ENCODE measurements at places on chromosomes 1 and 21.

- no peak for DNase-seq
These were observed 141.3 kb upstream of the IGSF21 start for GRCh38 chr1:17966341-17966740.

- DNase-seq: no peak
These were observed 163.2 kb upstream of the COL6A1 start for GRCh38 chr21:45818276-45818903.

DNA sequence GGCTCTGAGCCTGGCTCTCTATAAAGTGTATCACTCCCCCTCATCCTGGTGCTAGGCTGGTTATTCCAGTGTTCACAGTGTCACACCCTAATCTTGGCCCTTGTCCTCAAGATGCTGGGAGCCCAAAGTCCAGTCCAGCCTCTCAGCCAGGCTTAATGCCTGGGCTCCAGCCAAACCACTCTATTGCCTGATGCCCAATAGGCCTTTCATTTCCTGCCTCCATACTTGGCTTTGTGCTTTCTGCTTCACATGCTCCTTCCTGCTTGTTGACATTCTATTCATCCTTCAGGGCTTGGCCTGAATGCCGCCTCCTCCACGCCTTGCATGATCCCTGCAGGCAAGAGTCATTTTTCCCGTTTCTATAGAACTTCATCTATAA is 1.7 kb downstream of the KLHDC8A start:
- no peak for DNase-seq

- no peak for DNase-seq
These were observed 32.8 kb downstream of the PTAFR start for GRCh38 chr1:28143496-28144202.

- DNase-seq: no peak
These were observed 356.1 kb downstream of the OMA1 start for GRCh38 chr1:58190267-58190988.

DNA sequence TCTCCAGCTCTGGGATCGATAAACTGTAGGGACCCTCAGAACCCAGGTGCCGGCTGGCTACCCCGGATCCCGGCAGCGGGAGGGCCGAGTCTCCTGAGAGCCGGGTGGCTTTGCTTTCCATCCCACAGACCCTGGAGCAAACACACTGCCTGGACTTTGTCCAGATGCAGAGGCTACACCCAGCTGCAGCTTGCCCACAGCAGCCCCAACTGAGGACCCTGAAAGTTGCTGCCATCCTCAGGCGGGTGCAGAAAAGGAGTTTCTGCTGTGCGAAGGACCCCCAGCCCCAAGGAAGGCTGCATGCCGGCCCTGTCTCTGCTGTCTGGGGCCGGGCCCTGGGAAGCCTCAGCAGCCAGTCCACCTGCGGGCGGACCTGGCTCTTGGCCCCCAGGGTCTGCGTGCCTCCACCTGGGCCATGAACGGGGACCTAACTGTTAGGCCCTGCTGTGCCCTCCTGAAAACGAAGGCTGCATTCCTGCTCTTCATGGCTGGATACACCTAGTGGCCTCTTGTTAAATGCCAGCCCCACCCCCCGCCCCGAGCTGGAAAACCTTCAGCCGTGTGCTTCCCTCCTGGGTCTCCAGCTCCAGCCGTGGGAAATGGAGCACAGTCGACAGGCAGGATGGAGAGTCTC is 97.5 kb upstream of the ARHGEF16 start:
- no peak for DNase-seq

DNA sequence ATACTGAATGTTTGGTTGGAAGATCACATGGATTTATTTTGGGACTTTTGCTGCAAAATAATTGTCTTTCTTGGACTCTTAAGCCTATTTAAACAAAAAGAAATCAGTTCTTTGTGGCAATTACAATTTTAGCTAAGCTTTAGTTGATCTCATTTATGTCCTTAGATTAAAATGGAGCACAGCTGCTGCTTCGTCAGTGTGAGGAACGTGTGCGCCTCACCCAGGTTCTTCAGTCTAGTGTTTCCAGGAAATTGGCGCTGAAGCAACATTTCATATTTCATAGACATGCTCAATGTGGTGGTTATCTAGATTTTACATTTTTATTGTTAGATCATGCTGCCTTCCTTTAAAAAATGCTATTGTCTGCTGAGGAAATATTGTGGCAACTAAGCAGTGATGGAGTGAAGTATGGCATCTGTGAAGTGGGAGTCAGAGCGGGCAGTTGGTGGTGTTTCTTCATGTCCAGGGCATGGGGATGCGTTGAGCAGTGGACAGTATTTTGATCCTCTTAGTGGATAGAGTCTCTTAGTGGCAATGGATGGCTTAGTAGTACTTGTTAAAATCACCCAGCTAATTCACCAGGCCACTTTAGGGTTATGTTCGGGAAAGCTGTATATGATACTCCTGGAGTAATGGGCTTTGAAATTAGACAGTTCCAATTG is 5.6 kb downstream of the DDI2 start:
- no peak for DNase-seq

- DNase-seq: peak; percentile 52
These were observed 3.6 kb downstream of the KIAA0040 start for GRCh38 chr1:175188936-175189335.

- DNase-seq: no peak
These were observed 18.9 kb downstream of the ADGRL2 start for GRCh38 chr1:81819613-81820012.

GRCh38 chr1:106676021-106676420 is 380.5 kb upstream of the PRMT6 start:
- DNase-seq: no peak

DNA sequence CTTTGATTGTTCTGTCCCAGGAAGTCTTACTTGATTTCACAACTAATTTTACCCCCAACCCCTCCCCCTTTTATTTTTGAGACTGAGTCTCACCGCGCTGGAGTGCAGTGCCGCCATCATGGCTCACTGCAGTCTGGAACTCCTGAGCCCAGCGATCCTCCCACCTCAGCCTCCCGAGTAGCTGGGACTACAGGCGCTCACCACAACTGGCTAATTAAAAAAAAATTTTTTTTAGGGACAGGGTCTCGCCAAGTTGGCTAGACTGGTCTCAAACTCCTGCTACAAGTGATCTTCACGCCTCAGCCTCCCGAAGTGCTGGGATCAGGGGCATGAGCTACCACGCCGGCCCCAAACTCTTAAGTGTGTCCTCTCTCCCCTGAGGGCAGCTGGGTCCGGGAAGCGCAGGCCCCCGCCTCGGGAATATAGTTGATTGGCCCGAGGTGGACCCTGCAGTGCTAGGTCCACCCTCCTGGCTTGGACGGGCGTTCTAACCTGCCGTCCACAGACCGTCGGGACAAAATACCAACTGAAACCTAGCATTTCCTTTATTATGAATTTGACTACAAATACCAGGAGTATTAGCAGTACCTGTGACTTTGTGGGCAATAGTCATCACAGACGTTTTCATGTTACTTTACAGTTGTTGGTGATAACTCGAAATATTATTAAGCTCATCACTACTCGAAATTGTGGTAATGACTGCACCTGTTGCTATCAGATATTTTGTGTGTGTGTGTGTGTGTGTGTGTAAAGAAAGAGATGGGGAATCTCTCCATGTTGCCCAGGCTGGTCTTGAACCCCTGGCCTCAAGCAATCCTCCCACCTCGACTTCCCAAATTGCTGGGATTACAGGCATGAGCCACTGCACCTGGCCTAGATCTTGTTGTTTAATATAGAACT is 642 bp upstream of the PARP1 start:
- peak; percentile 27 for DNase-seq

GRCh38 chr21:32990666-32991065 is 35.1 kb upstream of the OLIG2 start:
- no peak for DNase-seq

DNA sequence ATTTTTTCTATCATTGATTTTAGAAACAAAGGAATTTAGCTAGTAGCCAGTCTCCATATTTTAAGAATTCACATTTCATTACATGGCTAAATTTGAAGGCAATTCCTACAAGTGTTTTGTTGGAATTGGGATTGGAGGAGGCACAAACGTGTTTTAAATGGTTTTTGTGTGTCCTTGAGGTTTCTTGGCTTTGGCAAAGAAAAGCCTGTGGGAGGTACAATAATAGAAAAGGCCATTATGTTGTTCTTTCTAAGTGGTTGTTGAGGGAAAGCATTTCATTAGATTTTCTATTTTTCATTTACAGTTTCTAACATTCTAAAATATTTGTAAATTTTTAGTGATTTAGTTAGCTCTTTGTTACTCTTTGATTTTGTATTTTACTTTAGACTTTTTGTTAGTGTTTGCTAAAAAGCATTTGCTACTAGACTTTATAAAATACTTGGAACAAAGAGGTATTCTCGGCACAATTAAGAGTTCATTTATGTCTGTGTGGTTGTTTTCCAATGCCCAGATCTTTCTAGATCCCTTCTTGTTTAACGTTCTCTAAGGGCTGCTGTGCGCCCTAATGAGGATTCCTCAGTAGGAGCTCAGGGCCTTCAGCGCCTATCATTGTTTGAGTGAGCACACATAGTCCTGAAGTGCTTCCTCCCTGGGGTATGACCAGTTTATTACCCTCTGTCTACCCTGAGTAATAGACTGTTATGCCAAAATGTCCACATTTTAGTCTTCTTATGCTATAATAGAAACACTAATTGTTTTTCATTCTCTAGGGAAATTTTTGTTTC is 70.0 kb upstream of the KIAA1614 start:
- DNase-seq: no peak

- DNase-seq: no peak
These were observed 45.2 kb upstream of the PCP4 start for GRCh38 chr21:39822042-39822441.

DNA sequence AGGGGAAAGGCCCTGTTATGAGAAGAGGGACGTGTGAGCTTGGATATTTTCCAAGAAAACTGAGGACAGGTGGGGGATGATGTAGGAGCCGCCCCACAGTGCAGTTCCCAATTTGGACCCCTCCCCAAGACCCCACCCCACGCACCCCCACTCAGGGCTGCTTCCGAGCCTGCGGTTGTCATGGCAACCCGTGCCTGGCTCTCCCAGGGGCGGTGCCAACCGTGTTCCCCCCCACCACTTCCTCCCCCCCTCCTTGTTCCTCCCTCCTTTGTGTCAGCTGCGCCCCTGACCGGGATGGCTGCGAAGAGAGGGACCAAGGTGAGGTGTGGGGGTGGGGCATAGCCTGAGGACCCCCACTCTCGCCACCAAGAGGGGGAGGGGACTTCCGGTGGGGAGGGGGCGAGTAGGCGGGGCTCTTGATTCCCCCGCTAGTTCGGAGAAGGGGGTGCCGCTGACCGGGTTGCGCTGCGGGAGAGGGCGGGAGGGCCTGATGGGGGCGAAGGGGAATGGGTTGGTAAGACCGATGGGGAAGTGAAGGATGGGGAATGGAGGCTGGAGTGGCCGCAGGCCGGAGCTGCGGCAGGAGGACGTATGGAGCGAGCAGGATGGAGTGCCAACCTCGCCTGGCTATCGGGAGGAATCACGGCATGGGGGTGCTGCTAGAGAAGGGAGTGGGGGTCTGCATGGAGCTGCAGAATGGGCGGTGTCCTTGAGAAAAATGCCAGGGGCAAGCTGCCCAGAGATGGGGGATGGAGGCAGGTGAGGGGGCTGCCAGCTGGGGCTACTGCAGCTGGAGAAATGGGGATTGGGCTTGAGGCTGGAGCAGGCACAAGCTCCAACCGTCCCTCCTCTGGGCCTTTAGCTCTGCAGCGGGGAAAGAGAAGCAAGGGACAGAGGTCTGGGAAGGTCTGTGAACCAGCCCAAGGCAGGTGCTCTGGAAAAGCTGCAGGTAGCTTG is 953 bp downstream of the TRIM46 start:
- no peak for DNase-seq

- no peak for DNase-seq
These were observed 84.1 kb upstream of the PRDX6 start for GRCh38 chr1:173392895-173393658.

DNA sequence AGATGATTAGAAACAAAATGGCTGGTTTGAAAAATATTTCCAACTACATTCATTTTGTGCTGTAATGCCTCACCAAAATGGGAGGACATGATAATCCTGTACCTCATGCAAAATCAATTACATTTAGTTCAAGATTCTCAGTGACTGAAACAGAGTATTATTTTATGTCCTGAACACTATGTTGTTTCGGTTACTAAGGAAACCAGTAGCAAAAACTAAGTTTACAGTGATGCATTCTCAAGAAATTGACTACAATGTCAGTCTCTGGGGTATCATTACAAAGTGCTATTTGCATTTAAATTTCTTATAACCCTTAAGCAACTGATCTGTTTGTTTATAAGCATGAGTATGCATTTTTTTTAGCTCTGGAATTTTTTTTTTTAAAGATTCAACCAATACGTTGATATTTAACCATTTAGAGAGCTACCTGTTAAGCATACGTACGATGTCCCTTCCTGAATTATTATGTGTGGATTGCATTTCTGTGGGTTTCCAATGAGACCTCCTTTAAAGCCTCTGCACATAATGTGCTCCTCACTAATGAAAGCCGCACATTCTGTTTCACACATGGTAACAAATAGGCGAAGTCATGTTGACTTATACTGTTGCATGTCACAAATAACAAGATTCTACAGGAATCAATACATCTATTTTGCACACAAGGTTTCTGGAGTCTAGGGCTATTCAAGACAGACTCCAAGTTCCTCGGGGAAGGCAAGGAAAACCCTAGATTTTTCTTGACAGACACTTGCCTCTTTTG is 1035.7 kb downstream of the ADGRL2 start:
- DNase-seq: no peak

GRCh38 chr1:44497422-44498170 is 92.5 kb downstream of the RNF220 start:
- no peak for DNase-seq

DNA sequence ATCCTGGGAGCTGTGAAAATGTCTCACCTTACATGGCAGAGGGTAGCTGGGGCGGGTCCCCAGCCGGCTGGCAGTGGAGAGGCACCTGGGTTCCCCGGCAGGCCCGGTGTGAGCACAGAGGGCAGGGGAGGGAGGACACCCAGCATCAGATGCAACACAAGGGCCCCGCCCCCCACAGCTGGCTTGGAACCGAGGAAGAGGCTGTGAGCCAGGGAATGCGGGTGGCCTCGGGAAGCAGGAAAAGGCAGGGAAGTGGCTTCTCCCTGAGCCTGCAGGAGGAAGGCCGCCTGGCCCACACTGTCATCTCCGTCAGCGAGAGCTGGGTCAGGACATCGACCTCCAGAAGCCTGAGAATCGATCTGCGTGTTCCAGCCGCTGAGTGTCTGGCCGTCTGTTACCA is 87.3 kb downstream of the SIK1 start:
- DNase-seq: no peak

GRCh38 chr1:214566158-214567104 is 15.0 kb upstream of the PTPN14 start:
- no peak for DNase-seq

GRCh38 chr1:180158149-180159147 is 3.8 kb downstream of the QSOX1 start:
- DNase-seq: no peak

GRCh38 chr1:8517661-8518489 is 200.0 kb downstream of the SLC45A1 start:
- no peak for DNase-seq

DNA sequence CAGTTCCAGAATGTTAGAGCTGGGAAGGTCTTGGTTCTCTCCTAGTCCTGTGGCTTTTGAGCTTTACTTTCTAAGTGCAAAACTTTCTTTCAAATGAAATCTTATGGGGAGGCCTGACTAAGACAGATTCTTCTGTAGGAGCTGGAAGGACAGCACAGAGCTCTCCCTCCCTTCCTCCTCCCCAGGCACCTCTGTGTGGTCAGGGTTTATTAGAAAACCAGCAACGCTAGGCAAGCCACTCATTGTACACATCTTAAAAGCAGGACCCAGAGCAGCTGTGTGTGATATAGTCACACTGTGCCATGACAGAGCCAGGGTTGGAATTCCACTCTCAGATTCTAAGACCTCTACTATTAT is 241.1 kb upstream of the RAB4A start:
- no peak for DNase-seq

- no peak for DNase-seq
These were observed 327.9 kb upstream of the BEND5 start for GRCh38 chr1:49104575-49104974.

Measured in GM06990 (cell line).